SHP77 treated with DMSO at 0.1 percent for 48 hours (cell line): ENCODE measurements at places on chromosomes 7 and 10.

GRCh38 chr10:71562904-71563303 lies 156.7 kb downstream of the C10orf105 start:
- no peak for DNase-seq

- DNase-seq, result no peak
Observed at GRCh38 chr10:132962623-132963429, 20.5 kb upstream of the CFAP46 start.

- no peak for DNase-seq
Observed at GRCh38 chr7:27144781-27145164, 1.3 kb upstream of the HOXA5 start.

GRCh38 chr7:100801833-100802568 lies 25.3 kb downstream of the EPHB4 start:
- DNase-seq, result peak; percentile 11

DNA sequence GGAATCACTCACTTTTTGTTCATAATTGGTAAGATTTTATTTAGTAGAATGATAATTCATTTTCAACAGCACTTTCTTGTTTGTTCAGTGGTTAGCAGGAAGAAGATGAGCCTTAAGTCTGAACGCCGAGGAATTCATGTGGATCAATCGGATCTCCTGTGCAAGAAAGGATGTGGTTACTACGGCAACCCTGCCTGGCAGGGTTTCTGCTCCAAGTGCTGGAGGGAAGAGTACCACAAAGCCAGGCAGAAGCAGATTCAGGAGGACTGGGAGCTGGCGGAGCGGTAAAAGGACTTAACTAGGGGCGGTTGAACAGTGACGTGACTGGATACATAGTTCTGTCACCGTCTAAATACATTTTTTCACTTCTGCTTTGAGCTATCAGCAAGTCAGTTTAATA lies 31.3 kb downstream of the RABGEF1 start:
- no peak for DNase-seq

GRCh38 chr7:99201027-99201426 lies 6.9 kb downstream of the KPNA7 start:
- no peak for DNase-seq

GRCh38 chr7:103343758-103344452 lies 662 bp downstream of the DNAJC2 start:
- no peak for DNase-seq

DNA sequence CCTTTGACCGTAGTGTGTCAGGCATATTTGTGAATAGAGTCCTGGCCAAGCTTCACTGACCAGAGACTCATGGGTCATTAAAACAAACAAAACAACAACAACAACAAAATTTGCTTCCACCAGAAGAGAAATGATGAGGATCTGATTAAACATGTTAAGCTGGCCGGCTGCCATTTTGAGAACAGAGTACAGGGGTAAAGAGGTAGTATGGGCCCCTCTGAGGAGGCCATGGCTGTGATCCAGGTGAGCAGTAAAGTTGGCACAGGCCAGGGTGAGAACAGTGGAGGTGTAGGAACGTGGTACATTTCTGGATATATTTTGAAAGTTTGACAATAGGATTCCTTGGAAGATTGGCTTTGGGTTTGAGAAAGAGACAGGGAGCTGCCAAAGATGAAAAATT lies 252.5 kb downstream of the TWIST1 start:
- DNase-seq, result no peak

GRCh38 chr7:82443036-82443546 lies 486 bp downstream of the CACNA2D1 start:
- DNase-seq, result no peak

GRCh38 chr10:125646311-125646710 lies 36.7 kb downstream of the TEX36 start:
- no peak for DNase-seq

DNA sequence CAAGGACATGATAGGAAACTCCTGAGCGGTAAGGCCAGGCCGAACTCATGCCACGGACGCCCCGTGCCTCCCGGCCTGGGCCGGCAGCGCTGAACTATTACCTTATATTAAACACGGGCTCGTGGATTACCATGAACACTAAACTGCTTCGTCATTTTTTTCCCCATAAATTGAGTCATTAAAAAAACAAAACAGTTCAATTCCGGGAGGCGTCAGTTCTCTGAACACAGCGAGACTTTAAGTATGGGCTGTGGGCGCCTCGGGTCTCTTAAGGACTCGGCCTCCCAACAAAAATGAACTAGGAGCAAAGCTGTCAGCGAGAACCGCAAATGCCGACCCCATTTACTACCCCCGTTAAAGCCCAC lies 519 bp downstream of the PITRM1 start:
- DNase-seq, result no peak

DNA sequence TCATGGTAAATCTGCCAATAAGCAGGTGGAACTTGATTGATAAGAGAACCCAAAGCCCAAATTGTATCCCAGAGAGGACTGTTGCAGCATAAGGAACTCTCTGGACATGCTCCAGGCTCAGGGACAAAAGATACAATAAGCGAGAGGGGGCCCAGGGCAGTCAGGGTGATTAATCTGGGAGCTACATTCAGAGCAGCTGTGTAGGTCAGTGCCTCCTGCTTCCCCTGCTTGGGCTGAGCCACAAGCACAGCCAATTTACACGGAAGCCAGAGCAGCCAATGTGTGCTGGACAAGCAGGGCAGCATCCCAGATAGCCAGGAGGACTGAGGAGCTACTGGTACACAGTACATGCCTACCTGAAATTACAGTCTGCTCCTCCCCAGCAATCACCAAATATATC lies 24.2 kb downstream of the MYPN start:
- DNase-seq, result no peak

GRCh38 chr10:119404719-119405519 lies 137.6 kb downstream of the RGS10 start:
- DNase-seq, result no peak

- no peak for DNase-seq
Observed at GRCh38 chr7:74401137-74401859, 52.4 kb upstream of the GTF2IRD1 start.

DNA sequence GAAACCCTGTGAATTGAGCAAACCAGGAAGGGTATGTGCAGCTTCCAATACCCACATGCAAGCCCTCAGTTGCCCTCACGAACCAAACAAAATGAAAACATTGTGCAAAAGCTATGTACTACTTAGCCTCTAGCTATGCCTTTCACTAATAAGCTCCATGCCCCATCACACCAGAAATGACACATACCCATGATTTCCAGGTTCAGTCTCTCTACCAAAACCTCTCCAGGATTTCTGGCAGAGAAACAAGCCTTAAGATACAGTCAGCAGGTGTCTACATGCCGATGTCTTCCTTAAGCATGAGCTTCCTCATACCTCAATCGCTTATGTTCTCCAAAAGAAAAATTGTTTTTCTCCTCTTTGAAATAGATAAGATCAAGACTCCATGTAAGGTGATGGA lies 527.8 kb upstream of the AUTS2 start:
- DNase-seq, result no peak

DNA sequence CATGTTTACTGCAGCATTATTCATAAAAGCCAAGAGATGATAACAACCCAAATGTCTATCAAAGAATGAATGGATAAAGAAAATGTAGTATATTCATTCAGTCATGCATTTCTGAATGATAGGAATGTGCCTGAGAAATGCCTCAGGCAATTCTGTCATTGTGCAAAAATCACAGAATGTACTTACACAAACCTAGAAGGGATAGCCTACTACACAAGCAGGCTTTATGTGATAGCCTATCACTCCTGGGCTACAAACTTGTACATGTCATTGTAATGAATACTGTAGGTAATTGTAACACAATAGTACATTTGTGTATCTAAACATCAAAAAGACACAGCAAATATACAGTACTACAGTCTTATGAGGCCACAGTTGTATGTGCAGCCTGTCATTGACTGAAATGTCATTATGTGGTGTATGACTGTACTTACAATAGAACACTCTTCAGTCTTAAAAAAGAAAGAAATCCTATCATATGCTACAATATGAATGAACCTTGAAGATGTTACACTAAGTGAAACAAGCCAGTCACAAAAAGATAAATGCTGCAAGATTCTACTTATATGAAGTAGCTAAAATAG lies 141.8 kb upstream of the GPR22 start:
- DNase-seq, result no peak

DNA sequence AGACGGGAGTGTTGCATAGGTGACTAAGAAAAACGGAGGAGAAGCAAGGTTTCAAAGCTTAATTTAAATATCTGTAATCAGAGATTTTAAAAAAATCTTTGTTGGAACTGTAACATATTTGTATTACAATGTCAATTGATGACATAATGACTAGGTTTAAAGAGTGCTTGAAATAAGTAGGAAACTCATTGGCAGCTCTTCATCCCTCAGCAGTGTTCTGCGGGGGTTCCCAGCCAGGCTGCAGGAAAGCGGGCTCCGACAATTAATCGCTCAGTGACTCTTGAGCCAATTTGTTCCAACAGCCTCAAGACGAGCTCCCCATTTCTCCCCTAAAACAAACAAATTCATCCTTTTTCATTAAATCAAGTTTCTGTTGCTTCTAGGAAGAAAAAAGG lies 22.6 kb downstream of the CPXM2 start:
- DNase-seq, result no peak

DNA sequence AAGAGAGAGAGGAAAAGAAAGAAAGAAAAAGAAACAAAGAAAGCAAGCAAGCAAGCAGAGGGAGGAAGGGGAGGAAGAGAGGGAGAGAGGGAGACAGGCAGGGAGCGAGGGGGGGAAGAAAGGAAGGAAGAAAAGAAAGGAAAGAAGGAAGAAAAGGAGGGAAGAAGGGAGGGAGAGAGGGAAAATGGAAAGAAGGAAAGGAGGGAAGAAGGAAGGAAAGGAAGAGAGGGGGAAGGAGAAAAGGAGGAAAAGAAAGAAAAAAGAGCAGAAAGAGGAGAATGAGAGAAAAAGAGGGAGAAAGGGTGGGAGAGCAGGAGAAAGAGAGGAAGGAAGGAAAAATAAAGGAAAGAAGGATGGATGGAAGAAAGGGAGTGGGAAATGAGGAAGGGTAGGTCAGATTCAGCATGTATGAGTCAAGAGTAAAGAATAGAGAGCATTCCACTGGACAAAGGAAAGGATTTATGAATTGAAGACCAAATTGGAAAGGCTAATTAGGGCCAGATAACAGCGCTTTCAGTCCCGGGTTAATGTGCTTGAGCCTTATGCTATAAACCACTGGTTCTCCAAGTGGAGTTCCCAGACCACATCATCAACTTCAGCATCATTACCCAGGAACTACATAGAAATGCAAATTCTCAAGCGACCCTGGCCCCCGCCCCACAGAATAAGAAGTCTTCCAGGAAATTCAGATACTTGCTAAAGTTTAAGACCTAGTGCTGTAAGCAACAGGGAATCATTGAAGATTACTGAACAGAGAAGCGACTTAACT lies 85.1 kb downstream of the C10orf90 start:
- DNase-seq, result no peak

GRCh38 chr7:10121631-10122030 lies 852.0 kb upstream of the PHF14 start:
- peak; percentile 54 for DNase-seq

DNA sequence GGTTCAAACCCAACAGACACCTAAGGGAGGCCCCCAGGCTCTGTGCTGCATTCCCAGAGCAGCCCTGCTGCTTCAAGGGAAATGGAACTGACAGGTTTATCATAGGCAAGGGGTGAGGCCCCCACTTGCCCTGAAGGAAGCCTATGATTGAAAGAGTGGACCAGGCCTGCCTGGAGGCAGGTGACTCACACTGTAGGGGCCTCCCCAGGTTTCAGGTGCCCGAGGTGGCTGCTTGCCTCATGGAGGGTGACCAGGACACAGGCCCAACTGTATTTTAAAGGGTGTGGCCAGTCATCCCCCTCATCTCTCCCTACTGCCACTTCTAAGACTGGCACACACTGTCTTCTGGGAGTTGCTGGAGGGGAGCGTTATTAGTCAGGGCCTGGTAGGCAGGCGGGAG lies 85.4 kb downstream of the ATXN7L1 start:
- no peak for DNase-seq

GRCh38 chr10:9913876-9914514 lies 1103.7 kb upstream of the CELF2 start:
- DNase-seq, result no peak

DNA sequence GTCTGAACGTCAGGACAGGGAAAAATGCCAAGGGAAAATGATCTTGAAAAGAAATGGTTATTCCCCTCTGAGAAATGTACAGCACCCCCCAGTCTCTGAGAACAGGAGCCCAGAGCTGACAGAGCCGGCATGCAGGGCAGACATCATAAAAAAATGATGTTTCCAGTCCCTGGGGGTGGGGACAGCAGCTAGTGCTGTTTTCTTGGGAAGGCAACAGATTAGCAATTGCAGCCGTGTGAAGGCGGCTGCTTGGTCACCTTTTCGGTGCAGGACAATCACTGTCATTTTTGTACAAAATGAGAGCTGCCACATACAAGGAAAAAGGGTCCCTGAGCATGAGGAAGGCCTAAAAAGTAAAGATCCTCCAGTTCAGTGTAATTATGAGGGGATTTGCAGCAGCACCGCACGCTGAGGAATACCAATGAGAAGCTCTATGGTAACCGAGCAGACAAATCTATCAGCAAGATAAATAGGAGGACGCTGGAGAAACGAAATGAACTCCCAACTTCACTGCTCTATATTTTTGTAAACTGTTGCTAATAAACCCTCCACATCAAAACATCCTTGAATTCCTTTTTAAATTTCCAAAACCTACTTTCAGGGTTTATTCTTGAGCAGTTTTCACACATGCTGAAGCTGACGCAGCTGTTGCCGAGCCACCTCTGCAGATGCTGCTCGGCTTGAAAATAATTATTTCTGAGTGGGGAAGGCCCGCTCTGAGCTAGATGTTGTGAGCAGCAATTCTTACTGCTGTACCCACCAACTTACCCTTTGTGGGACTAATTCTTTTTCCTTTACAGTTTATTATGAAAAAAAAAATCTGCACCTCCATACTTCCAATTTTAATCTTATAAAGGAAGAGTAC lies 98.2 kb upstream of the NEBL start:
- DNase-seq, result no peak

GRCh38 chr10:132910901-132911785 lies 31.2 kb downstream of the CFAP46 start:
- no peak for DNase-seq

- DNase-seq, result no peak
Observed at GRCh38 chr10:124357561-124357885, 61.2 kb downstream of the OAT start.

- DNase-seq, result no peak
Observed at GRCh38 chr7:32072397-32072796, 2.2 kb upstream of the PDE1C start.

DNA sequence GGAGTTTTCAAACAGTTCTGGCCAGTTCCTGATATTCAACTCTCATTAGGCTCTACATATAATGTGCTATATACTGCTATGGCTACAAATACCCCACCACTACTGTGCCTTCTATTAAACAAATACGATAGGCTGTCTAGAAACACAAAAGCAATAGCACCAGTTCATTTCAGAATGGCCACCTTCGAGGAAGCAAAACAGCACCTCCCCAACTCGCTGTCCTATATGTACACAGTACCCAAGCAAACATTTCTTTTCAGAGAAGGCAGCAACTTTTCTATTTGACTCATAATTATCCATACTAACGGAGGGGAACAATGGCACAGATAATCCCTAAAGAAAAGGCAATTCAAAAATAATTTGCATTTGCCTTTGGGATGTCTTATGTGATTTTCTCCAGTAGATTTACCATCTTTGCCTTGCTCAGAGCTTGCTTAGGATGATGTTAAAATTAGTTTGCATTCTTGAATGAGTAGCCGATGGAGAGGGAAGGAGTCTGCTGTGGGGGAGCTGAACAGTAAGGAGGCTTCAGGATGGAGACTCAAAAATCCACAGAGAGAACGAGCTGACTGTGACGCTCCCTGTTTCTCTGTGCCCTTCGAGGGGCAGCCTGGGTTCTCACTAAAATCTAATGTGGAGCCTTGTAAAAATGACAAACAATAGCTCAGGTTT lies 218.7 kb downstream of the FANK1 start:
- no peak for DNase-seq

GRCh38 chr7:71817916-71818315 lies 594.2 kb downstream of the CALN1 start:
- DNase-seq, result no peak

- no peak for DNase-seq
Observed at GRCh38 chr10:104376784-104377300, 23.2 kb downstream of the CFAP58 start.
